ENCODE measurements at places on chromosomes 3 and 15.

GRCh38 chr3:197507081-197507480, 48.7 kb downstream of the BDH1 start:
- no peak for DNase-seq

DNA sequence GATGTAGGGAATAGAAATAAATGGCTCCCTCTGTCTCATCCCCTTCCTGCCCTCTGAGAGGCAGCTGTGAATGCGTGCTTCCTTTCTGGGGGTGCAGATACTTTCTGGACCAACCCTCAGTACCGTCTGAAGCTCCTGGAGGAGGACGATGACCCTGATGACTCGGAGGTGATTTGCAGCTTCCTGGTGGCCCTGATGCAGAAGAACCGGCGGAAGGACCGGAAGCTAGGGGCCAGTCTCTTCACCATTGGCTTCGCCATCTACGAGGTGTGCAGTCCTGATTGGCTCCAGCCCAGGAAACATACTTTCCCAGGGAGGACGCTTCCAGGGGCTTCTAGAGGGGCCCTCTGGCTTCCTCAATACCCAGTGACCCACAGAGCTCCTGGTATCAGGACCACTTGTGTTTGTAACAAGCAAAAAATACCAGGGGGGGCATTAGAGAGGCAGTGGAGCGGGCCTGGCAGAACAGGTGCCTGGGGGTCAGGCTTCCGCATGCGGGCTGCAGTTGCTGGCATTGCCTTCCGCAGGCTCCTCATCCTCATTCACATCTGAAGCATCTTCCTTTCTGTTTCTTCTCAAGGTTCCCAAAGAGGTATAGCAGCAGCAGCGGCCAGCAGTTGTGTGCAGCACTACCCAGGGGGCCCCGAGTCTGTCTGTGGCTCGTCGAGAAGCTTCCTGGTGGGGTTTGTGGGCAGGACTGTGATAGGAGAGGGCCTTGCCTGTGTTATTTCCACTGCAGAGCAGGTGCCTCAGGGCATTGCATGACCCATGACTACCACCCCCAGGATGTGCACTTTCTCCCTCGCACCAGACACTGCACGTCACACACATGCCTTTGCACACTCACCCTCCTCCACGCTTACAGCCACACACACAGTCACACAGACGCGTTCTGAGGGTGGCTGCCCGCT, 42.5 kb downstream of the CAPN3 start:
- no peak for DNase-seq

DNA sequence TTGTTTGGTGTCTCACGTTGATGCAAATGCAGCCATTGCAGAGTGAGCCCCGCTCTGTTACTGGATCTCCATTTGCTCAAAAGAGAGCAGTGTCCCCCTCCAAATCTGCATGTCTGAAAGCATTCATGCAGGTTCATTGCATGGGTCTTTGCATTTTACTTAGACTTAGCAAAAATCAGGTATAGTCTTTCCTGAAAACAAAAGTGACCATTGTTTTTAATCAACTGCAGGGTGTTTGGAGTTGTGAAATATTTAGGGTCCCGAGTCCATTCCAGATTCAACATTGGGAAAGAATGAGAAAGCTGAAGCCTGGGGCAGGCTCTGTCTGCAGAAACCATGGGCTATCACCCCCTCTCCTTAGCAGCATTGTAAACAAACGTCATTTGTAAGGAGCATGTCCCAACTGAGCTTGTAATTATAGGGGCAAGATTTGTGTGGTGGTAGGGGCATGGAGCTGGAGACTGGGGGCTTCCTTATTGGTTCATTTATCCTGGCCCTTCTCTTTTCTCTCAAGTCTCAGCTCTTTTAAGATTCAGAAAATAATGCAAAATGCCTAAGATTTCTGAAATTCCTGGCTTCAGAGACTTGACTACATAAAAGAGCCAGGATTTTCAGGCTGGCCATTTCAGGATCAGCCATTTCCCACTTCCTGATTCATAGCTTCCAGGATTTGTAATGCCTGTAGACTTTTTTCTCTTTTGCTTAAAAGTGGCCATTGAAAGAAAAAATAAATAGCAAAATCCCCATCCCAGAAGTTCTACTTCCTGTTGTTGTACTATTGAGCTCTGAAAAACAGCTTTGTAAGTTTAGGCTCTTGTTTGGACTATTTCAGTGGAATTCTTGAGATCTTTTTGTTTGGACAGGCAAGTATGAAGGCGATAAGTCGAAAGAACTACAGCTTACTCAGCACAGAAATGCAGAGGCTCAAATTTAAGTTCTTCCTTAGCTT, 23.0 kb downstream of the IGF1R start:
- peak; percentile 55 for DNase-seq

DNA sequence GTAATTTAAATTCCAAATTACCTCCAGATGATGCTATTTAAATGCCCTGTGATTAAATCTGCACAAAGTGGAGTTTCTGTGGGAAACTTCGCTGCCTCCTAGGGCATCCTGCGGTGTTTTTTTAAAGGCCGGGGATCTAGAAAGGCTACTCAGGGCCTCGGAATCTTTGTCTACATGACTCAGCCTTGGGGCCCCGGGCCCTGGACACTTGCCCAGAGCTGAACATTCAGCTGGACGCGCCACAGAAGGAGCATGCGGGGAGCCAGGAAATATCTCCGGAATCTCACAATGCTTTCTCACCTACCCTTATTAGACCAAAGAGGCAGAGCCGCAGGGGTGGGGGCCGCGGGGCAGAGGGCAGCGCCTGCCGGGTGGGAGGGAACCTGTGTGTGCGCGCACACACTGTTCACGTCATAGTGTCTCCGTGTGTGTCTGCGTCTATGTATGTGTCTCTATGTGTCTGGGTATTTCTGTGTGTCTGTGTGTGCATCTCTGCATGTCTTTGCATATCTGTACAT, 145.5 kb upstream of the TPM1 start:
- peak; percentile 97 for DNase-seq

- DNase-seq = no peak
Measured at GRCh38 chr15:40325700-40326099, 2.2 kb downstream of the INAFM2 start.
